ENCODE measurements at places on chromosomes 12 and 14.

DNA sequence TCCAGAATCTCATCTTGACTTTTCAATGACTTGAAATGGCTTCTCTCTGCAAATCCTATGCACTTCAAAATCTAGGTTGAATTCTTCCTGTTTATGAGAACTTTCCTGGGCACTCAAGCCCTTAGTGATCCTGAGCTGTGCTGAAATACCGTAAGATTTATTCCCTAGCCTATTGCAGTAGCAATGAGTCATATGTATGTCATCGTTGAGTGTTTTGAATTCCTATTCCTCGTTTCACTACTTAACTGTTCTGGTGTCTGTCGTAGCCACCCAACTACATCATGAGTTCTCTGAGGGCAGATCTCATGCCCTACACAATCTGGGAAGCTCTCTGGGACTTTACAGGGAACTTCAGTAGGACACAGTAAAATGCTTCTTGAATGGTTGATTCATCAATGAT lies 190.8 kb upstream of the TMEM132C start:
- no peak for DNase-seq

DNA sequence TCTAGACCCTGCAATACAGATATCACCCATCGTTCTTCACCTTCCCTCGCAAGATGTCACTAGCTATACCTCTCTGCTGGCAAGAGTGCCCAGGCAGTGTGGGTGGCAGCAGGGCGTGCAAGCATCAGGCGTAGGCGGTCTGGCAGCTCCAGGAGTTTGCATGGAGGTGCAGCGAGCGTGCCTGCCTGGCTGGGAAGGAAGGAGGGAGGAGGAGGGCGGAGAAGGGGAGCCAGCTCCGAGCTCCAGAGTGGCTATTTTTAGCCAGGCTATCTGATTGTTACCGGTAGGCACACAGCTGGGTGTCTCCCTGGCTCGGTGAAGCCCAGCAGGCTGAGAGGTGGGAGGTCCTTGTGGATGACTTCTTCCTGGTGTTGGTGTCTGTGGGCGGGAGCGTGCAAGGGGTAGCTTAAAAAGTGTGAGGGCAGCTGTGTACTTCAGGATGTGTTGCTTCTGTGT lies 6.2 kb downstream of the FOXJ2 start:
- no peak for DNase-seq

DNA sequence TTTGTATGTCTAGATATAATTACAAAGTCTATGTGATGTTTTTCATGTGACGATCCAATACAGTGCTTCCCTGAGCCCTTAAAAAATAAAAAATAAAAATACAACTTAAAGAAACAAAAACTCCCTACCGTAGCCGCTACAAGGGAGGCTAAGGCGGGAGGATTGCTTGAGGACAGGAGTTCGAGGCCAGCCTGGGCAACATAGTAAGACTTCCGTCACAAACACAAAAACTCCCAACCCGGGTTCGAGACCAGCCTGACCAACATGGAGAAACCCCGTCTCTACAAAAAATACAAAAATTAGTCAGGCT lies 669 bp upstream of the CDKN3 start:
- DNase-seq, result no peak

GRCh38 chr12:95218150-95219133 lies 835 bp downstream of the VEZT start:
- DNase-seq, result peak; percentile 57

DNA sequence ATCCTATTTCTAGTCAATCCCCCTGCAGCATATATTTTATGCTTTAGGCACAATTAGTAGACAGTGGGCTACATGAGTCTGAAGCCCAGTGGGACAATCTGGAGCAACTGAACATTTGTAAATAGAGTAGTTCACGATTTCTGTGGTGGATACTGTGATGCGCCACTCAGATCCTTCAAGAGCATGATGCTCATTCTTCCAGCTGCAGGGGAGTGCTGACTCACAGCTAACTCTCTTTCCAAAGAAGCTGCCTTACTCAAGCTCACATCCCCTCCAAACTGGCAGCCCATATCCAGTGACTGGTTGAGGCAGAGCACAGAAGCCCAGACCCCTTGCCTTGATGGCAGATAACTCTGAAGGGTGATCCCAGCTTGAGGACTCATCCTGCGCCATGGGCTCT lies 224.2 kb upstream of the EEA1 start:
- DNase-seq, result no peak

- DNase-seq, result no peak
Measured at GRCh38 chr14:87349921-87350320, 643.1 kb downstream of the GALC start.

DNA sequence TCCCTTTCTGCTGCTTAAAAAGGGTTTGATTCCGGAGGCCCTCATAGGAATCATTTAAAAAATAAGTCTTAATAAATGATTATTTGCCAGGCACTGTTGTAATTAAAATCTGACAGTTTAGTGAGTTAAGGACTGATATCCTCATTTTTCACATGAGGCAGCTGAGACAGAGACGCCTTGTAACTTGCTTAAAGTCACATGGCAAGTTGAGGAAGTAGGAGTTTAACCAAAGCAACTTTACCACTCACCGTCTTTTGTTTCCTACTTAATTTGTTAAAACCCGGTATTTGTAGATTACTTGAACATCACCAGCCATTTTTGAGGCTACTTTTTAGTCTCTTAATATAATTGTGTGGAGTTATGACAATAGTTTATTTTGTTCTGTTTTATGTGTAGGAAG lies 2.4 kb downstream of the TIGAR start:
- no peak for DNase-seq

GRCh38 chr14:47148686-47149085 lies 497.1 kb upstream of the RPL10L start:
- DNase-seq, result no peak

DNA sequence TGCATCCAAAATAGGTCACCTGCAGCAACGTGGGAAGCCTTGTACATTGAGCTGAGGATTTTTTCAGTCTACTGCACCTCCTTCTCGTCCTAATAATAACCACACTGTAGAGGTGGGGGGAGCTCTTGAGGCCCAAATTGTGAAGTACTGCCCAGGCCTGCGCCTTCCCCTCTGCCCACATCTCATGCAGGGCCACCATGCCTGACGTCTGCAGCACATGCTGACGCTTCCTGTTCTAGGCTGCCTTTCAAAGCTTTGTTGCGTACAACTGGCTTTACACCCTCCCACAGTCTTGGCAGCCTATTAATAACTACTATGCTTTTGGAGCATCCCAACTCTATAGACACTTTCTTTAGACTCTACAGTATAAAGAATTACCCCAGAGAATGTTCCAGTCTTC lies 26.5 kb upstream of the TTC7B start:
- no peak for DNase-seq

DNA sequence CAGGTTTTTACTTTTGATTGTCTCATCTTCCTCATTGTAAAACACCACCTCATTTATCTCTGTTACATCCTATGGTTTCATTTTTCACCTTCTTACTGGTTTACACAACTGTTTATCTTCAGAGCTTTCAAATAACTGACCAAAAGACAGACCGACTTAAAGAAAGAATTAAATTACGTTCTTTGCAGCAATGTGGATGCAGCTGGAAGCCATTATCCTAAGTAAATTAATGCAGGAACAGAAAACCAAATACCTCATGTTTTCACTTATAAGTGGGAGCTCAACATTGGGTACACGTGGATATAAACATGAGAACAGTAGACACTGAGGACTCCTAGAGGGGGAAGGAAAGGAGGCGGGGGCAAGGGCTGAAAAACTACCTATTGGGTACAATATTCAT lies 729.0 kb upstream of the USP15 start:
- no peak for DNase-seq

GRCh38 chr14:37726708-37727107 lies 131.3 kb downstream of the TTC6 start:
- no peak for DNase-seq

GRCh38 chr14:65731933-65732506 lies 319.5 kb downstream of the FUT8 start:
- DNase-seq, result no peak

GRCh38 chr14:87080146-87080545 lies 912.8 kb downstream of the GALC start:
- no peak for DNase-seq

DNA sequence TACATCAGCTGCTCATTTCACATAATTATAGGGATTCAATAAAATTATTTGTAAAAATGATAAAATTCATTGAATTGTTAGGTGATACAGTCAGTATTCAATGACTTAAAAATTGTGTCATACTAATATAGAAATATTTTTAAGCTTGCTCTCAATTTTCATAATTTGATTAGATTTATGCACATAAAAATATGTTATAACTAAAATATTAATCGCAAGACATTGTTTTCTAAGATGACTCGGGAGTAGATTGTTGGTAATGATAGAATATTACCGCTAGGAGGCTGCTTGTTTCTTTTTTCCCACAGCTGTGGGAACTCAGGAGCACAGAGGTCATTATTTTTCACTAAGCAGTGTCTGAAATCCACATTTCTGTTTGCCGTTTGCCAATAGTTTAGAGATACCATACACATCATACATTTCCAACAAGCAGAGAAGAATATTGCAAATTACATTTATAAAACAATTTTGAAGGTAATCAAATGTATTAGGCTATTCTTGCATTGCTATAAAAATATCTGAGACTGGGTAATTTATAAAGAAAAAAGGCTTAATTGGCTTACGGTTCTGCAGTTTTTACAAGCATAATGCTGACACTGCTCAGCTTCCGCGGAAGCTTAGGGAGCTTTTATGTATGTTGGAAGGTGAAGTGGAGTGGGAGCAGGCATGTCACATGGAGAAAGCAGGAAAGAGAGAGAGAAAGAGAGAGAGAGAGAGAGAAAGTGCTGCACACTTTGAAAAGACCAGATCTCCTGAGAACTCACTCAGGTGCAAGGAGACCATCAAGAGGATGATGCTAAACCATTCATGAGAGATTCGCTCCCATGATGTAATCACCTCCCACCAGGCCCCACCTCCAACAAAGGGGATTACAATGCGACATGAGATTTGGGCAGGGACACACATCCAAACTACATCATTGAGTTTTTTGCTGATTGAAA lies 9.2 kb downstream of the CD69 start:
- peak; percentile 44 for DNase-seq

DNA sequence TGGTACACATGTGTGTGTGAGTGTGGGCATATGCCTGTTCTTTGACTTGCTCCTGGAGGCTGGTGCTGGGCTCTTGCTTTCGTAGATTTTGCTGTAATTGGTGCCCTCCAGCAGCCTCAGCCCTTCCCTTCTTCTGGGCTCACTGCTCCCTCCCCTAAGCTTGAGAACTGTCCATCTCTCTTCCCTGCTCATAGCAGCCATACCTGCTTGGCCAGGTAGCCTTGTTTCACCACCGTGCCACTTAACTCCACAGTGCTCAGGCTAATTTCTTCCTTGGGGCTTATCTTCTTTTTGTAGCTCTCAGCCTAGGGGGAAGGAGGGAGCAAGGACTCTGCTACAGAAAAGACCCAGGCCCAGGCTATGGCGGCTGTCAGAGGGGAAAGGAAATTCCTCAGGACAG lies 19.8 kb downstream of the PLEK2 start:
- no peak for DNase-seq

- no peak for DNase-seq
Measured at GRCh38 chr12:78866518-78866917, 1.9 kb downstream of the SYT1 start.

GRCh38 chr14:47763188-47763854 lies 87.9 kb upstream of the MDGA2 start:
- no peak for DNase-seq

DNA sequence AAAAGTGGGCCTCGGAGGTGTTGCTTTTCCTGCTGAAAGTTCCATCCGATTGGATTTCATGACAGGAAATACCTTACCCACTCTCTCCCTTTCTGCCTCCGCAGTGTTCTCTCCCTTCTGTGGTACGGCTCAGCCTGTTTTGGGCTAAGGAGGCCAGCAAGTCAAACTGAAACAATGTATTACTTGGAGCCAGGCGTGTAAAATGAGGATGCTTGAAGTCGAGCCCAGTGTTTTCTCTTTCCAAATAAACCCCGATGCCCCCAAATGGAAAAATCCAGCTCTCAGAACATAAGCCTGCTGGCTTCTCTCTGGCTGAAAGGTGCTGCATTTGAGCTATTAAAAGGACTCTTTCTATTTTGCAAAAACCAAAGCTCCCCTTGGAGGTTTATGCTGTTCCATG lies 124.7 kb downstream of the ZNF664 start:
- DNase-seq, result no peak

GRCh38 chr12:108611884-108612415 lies 14.1 kb upstream of the TMEM119 start:
- DNase-seq, result peak; percentile 38

DNA sequence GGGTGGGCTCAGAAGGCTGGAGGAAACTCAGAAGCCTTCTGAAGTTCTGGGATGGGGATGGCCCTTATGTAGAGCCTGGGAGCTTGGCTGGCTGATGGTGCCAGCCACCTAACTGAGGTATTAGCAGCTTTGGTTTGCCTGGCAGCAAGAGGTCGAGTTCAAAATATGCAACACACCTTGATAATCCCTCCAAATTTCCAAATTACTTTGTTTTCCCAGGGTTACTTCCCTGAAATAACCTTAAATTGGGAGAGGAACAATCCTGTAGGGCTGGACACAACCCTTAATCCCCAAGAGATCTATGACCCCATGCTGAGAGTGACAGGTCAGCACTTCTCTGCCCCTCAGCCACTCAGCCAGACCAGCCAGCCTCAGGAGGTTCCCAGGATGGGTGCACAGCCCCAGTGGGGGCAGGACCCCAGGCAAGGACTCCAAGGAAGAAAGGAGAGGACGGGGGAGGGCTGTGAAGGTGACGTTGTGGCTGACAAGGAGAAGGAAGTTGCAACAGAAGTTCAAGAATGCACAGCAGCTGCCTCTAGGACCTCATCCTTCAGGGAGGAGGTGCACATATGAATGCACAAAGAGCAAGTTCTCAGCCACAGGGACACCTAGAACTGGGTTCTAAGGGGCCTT lies 18.6 kb upstream of the KRT77 start:
- DNase-seq, result no peak
